ENCODE measurements at places on chromosomes 2 and 18.

DNA sequence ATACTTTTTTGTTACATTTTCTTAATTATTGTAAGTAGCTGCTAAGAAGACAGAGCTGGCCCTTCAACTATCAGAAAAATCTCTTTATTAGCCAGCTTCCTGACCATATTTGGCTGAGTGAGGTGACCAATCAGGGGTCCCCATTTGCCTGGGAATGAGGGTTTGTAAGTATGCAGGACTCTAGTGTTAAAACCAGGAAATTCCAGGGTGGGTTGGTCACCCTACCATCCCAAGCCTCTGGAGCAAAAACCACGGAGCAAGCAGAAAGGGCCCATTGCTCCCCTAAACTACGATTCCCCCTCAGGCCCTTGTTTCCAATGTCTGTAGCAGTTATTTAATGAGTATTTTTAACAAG, 165.6 kb upstream of the NCKAP5 start:
- DNase-seq = no peak

DNA sequence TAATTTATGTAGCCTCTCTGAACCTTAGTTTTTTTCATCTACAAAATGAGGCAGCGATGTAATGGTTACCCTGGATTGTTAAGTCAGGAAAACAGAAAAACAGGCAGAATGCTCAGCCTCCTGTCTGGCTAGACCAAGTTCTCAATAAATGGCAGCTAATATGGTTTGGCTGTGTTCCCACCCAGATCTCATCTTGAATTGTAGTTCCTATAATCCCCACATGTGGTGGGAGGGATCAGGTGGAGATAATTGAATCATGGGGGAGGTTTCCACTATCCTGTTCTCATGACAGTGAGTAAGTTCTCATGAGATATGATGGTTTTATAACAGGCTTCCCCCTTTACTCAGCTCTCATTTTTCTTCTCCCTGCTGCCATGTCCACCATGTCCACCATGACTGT, 220.0 kb downstream of the CMPK2 start:
- DNase-seq = no peak

DNA sequence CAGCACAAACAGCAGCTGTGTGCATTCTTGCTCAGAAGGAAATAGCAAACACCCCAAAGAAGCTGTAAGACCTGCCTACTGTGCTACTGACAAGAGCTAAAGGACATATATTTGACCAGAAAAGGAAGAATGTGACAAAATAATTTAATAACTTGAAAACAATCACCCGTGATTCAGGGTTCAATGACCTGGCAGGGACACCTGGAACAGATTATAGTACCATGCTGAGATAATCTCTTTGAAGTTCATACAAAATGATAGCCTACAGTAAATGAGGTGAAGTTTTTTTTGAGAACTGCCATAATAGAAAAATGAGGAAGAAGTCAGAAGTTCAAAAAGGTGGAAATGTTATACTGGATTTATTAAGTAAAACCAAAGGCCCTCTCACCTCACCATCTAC, 324.8 kb upstream of the GULP1 start:
- DNase-seq = no peak

- DNase-seq = no peak
Observed at GRCh38 chr2:137507237-137507636, 457.0 kb upstream of the HNMT start.

DNA sequence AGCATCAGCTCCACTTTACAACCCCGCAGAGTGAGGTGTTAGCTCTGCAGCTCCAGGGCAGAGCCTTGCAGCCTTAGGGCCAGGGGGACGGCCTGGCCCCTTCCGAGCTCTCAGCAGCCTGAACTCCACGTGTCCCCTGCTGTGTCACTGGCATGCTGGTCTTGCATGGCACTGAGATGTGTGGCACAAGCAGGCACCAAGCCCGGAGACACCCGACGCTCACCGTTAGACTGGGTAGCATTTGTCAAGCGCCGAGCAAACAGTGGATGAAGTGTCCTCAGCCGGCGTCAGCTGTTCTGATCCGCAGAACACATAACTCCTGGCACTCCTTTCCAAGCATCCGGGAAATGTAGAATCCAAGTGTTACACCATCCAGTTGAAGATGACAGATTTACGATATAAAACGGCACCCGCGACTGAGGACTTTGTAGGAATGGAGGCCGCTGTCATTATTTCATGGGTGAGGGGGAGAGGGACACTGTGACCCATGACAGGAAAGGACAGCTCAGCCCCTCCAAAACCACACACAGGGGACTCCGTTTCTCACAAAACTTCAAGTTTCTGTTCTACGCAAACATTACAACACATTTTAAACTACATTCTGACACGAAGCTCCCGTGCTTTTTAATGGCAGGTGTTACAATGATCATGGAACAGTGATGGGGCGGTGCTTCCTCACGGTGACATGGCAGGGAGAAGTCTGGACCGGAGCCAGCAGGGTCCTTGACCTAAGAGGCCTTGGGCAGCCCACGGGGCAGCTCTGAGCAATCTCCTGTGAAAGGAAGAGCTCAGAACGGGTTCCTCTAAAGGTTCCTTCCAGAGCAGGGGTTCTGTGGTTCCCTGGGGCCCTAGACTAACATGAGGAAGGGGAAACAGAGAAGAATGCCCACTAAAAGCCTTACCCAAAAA, 89.4 kb downstream of the HDAC4 start:
- no peak for DNase-seq

- DNase-seq = no peak
Observed at GRCh38 chr2:218631837-218632236, 24.1 kb downstream of the PLCD4 start.

GRCh38 chr2:48414980-48415835, 114.7 kb upstream of the STON1 start:
- peak; percentile 71 for DNase-seq

GRCh38 chr18:52130624-52131301, 209.2 kb upstream of the DCC start:
- no peak for DNase-seq

DNA sequence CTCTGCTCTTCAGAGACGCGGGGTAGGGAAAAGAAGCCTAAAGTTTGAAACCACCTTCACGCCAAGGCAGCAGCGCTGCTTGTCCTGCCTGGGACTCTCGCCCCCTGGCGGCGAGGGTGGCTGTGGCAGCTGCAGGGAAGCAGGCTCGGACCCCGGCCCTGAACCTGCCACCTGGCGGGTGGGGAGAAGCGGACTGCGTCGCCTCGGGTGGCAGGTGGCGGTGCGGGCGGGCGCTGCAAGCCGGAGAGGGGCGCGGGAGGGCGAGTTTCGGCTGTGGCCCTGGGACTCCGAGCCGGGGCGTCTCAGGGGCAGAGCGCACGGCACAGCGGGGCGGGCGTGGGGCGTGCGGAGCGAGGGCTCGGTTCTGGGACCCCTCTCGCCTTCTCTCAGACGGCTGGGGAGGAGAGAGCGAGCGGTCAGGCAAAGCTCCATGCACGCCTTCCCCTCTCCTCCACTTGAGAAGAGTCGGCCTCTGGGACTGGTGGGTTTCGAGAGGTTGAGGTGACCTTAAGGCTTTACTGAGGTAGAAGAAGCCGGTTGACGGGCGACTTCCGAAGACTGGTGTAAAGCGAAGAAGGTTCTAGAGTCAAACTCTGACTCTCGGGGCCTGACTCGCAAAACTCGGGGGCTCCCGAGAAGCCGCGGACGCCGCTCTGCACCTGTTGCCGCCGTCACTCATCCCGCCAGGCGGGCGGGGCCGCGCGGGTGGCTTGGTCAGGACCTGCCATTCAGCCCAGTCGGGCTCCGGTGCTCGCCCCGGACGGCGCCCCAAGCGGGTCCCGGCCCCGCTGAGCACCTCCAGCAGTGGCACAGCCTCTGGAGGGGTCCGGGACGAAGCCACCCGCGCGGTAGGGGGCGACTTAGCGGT, 1.1 kb upstream of the BOLL start:
- peak; percentile 77 for DNase-seq

DNA sequence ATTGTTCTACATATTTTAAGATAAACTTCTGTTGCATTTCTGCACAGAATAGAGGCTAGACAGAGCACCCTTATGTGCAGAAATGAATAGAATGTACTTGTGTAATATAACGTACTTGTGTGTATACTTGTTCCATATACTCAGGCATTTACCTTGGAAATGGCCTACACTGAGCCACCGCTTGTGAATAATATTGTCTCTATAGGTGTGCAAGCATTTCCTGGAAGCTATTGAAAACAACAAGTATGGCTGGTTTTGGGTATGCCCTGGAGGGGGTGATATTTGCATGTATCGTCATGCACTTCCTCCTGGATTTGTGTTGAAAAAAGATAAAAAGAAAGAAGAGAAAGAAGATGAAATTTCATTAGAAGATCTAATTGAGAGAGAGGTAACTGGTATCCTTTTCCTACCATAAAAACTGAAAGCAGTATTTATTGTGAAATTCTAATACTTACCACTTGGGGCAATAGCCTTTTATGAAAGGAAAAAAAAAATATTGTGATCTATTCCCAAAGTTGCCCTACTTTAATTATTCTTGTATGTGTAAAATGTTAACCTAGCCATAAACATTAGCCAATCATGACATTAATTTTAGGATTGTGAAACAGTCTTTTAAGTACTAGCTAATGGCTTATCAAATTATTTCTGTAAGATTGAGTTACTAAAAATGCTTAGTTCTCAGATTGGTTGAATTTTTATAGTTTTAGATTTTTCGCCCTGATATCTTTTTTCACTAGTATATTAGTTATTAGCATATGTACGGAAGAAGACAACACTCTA, 18.0 kb downstream of the ZC3H15 start:
- no peak for DNase-seq

- DNase-seq = no peak
Observed at GRCh38 chr2:239800785-239801386, 224.3 kb downstream of the NDUFA10 start.

GRCh38 chr2:156279446-156280150, 52.9 kb downstream of the NR4A2 start:
- DNase-seq = no peak

DNA sequence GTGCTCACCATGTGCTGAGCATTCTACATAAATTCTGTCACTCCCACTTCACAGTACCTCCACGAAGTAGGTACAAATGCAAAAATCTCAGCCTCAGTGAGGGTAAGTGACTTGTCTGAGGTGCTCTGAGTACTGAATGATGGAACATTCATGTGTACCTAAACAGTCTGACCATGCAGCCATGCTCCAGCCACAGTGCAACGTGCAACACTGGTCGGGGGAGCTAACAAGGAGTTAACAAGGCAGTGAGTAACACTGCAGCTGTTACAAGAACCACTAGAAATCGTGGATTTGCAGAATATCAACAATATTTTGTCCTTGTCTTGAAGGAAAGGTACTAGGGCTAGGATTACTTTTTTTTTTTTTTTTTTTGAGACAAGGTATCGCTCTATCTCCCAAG, 36.6 kb upstream of the NDUFV2 start:
- DNase-seq = no peak

- no peak for DNase-seq
Observed at GRCh38 chr18:24003903-24004640, 10.5 kb upstream of the TTC39C start.

DNA sequence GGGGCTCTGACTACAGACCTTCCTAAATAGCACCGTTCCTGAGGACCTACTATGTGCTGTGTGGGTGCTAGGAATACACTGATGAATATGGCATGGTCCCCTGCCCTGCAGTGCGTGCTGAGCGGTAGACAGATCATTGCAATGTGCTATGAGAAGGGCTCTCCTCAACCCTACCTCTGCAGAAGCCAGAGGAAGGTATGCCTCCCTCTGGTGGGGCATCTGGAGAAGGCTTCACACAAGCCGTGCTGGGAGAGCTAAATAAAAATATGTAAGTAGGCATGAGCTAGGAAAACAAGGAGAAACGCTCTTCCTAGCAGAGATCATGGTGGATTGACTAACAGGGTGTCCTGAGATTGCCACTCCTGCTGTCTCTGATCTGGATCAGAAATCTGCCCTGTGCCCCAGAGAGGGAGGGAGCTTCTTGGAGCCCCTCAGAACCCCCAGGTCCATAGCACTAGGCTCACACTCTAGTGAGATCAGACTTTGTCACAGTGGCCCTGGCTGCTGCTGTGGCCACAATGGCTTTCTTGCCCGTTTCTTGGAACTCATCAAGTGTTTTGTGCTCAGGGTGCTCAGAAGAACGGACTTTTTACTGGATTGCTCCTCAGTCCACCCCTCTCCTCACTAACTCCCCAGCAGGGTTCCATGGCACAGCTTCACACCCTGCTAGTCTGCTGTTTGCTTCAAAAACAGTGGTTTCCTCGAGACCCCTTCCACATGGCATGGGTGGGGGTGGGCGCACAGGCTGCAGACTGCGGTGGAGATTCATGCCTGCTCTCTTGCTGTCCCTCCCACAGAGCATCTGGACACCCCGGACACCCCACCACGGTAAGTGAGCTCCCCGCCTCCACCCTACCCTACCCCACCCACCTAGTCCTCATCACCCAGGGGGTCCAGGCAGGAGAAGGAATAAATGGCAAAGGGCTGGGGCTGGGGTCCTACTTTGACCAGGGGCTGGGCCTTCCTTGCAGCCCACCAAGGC, 14.2 kb downstream of the SIGLEC15 start:
- DNase-seq = no peak

- no peak for DNase-seq
Observed at GRCh38 chr18:39872651-39873050, 2082.4 kb upstream of the PIK3C3 start.

GRCh38 chr18:73060666-73061288, 193.0 kb upstream of the NETO1 start:
- DNase-seq = no peak

- peak; percentile 68 for DNase-seq
Observed at GRCh38 chr2:30115141-30115980, 31.4 kb upstream of the YPEL5 start.

DNA sequence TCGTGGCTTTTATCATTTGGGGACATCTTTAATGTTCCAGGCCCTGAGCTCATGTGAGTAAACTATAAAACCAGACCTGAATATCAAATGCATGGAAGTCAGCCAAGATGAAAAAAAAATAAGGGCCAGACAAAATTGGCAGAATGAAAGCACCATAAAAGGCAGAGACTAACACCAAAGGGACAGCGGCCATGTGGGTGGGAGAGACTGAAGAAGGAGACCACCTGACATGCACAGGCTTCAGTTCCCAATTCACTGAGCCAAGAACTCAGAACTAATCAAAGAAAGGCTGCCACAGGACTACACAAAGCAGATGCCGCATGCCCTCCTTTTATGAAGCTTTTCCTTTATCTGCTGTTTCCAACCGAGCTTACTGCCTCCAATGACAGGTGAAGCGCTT, 267.1 kb downstream of the RAD51AP2 start:
- DNase-seq = no peak

DNA sequence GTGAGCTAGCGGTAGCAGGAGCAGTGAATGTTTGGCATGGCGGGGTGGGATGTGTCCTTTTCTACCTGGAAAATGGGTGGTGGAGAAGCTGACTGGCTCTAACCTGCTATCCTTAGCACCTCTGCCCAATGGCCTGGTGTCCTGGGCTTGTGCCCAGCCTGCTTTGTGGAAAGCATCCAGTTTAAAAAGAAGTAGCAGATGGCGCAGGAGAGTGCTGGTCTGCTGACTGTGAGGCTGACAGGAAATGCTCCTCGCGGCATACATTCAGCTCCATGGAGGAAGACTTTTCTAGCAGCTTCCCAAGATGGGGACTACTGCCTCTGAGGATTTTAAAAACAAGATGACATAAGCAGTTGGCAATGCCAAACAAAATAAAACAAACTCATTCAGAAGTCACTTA, 56.2 kb upstream of the LYPD6B start:
- DNase-seq = no peak

- DNase-seq = no peak
Observed at GRCh38 chr2:28239207-28239606, 153.5 kb upstream of the FOSL2 start.

Measured in retina (tissue), 1 donor.